Fibroblast of skin of scalp (primary cell): ENCODE measurements at places on chromosomes 11 and 22.
A peak's percentile ranks its signal among the peaks of the same experiment; 100 is the strongest.

GRCh38 chr11:46894506-46894905 lies 23.8 kb downstream of the LRP4 start:
- no peak for DNase-seq

DNA sequence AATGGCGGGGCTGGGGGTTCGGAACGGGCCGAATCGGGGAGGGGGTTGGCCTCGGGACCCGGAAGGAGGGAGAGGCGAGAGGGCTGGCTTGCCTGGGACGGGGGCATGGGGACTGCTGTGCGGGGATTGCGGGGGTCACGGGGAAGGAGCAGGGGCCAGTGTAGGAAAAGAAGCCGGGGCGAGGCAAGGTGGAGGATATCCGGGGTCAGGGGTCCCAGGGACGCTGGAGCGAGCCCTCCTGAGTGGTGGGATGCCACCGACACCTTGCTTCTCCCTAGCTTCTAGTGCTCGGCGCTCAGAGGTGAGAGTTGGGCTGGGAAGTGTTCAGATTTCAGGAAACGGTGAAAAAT lies 426 bp upstream of the GDPD5 start:
- no peak for DNase-seq

DNA sequence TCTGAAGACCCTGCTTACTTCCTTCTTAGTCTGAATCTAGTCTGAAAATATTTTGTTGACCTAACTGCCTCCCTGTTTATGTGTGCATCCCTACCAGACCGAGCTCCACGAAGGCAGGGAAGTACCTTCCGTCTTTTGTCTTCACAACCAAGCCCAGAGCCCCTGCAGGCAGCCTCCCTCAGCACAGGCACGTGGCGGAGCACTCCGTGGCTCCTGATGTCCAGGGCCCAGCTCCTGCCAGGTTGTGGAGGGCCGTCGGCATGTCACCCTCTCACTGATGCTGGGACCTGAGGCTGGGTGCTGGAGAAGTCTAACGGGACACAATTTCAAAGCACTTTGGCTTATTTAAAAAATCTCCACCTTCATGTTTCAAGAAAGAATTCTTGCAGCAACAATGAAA lies 59.4 kb upstream of the CLTCL1 start:
- DNase-seq = no peak

GRCh38 chr22:43978558-43978957 lies 23.3 kb downstream of the SAMM50 start:
- DNase-seq = no peak

- DNase-seq = no peak
These were observed 72.5 kb upstream of the MYO18B start for GRCh38 chr22:25669253-25670069.

DNA sequence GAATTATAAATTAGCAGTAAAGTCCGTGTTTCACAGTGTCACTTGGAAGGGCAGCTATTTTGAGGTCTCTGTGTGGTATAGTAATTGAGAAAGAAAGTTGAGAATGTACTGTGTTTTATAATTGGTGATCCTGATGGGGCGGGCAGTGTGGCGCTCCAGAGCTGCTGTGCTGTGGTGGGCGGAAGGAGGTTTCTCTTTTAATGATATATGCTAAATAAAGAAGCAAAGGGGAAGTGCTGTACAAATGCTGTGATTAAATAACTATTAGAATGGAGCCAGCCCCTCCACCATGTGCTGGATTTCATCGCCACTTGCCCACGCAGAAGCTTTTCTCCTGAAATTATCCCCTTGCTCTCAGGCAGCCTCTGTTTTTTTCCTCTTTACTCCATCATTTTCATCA lies 24.6 kb downstream of the ATXN10 start:
- DNase-seq = no peak

DNA sequence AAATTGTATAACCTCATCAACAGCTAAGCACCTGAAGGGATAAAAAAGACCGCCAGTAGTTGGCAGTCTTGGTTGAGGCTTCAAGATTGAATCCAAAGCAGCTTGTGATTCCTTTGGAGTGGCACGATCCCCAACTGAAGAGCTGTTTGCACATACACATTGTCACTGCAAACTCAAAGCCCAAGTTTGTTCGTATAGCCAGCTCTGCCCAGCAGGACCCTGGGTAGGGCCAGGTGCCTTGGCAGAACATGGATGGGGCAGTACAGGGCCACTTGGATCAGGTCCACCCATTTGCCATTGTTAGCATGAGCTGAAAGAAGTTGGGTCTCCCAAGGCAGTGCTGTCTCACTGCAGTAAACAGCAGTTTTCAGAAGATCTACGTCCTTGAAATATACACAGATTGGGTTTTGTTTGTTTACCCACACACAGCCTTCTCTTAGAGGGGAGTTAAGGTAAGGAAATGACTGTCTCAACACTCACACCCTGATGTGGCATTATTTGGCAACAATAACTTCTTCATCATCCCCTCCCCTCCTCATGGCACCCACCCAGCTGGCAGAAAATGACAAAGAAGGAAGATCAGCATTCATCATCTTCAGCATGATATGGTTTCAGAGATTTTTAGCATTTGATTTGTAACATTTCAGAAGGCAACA lies 132.9 kb downstream of the COMMD9 start:
- peak; percentile 24 for DNase-seq

DNA sequence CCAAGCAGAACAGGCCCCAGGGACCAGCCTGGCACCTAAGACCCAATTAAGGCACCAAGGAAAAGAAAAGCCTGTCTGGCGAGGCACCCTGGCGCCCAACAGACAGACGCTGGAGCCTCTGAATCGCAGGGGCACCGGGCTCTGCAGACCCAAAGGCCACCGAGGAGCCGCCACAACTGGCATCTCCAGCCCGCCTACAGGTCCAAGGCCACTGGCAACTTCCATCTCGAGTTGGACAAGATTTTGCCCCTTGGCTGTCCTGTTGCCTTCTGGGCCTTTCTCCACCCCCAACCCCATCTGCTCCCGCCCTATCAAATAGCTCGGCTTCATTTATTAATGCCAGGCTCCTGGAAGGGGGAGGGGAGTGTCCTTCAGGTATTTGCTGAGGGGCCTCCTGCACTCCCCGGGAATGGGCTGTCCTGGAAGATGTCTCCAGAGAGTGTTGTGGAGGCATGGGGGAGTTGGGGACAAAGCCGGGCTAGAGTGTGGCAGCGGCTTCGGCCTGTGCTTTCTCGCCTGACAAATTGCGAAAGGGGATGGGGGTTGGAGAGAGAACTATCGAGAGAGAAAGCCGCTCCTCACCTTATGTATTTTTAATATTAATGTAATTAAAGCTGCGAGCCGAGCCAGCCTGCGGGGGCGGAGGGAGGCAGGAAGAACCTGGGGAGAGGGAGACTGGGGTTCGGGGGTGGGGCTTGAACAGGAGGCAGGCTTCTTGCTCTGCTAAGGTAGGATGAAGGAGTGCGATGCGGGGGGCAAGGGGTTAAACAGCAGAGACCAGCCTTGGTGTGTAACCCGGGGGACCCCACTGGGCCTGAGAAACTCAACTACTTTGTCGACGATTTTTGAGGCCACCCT lies 2.0 kb downstream of the DSCAML1 start:
- DNase-seq = no peak

DNA sequence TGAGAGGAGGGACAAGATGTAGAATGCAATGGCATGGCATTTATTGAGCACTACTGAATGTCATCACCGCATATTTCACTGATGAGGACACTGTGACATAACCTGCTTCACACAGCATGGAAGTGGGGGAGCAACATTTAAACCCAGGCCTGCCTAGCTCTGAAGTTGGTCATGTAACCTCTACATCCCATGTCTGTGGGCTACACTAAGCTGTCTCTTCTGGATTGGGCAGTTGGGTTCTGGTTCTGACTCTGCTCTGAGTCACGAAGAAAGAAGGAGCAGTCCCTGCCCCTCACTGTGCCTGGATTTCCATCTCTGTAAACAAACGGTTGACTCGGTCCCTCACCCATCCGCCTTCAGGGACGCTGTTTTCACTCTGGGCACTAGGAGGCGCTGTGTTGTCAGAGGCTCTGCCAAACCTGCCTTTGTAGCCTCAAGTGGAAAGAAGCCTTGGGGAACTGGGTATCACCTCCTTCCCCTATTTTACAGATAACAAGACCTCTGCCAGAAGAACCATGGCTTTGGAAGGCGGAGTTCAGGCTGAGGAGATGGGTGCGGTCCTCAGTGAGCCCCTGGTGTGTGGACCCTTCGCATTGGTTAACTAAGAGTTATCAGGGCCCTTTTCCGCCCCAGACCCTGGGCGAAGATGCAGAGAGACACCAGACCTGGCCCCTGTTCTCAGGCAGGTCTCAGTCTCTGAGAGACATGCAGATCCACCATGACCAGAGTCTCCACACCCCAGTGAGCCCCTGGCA lies 12.7 kb upstream of the ARHGEF17 start:
- peak; percentile 89 for DNase-seq

DNA sequence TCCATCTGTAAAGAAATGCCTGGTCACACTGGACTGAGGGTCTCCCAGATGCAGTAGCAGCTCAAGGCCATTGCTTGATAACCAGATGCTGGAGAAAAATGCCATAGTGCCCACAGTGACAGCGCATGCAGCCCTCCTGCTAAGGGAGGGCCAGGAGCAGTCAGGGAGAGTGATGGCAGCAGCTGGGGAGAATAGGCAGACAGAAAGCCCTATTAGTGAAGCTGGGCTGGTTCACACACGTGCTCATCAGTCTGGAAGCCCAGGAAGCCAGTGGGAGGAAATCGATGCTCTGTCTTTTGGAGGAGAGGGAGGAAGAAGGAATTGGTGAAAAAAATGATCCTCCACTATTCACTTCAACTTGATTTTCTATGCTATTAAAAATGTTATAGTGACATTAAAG lies 82.9 kb downstream of the OSBP2 start:
- peak; percentile 5 for DNase-seq

- DNase-seq = peak; percentile 42
These were observed 49.0 kb upstream of the BIRC3 start for GRCh38 chr11:102268083-102268984.

- DNase-seq = no peak
These were observed 20.9 kb downstream of the EXT2 start for GRCh38 chr11:44116234-44116830.

- DNase-seq = no peak
These were observed 874.5 kb downstream of the BRD1 start for GRCh38 chr22:48953103-48953720.

DNA sequence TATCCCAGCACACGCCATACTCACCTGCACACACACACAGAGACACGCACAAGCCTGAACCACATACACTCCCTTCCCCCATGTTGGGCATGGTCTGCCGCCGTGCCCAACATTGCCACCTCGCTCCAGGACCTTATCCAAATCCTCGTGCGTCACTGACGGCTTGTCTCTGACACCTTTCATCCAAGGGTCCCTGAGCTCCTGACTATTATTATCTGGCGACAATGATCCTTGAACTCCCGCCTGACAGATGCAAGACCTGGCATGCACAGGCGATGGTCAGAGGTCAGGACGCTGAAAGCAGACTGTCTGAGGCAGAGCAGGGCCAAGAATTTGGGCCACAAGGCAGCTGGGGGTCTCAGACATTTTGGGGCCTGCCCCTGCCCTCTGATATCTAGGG lies 4.2 kb downstream of the MB start:
- no peak for DNase-seq

GRCh38 chr22:40665312-40665711 lies 14.0 kb upstream of the MCHR1 start:
- peak; percentile 63 for DNase-seq

DNA sequence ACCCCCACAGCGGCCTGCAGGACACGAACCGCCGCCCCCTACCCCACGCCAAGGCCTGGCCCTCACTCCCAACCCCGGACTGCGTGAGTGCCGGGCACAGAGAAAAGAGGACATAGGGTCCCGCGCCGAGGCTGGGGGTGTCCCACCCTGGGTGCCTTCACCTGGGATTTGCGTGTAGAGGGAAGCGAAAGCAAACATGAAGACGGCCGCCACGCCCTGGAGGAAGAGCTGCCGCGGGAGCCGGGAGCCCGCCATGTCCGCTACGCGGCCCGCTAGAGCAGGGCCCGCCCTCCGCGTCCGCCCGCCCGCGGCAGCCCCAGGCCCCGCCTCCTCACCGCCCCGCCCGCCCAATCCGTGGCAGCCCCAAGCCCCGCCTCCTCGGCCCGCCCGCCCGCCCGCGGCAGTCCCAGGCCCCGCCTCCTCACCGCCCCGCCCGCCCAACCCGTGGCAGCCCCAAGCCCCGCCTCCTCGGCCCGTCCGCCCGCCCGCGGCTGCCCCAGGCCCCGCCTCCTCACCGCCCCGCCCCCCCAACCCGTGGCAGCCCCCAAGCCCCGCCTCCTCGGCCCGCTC lies at the start of gene LMF2:
TSS of gene LMF2 (minus strand) at position 282 of the 570 bp plus-strand sequence. CDS start at position 255, 27 bp downstream.
- no peak for DNase-seq

DNA sequence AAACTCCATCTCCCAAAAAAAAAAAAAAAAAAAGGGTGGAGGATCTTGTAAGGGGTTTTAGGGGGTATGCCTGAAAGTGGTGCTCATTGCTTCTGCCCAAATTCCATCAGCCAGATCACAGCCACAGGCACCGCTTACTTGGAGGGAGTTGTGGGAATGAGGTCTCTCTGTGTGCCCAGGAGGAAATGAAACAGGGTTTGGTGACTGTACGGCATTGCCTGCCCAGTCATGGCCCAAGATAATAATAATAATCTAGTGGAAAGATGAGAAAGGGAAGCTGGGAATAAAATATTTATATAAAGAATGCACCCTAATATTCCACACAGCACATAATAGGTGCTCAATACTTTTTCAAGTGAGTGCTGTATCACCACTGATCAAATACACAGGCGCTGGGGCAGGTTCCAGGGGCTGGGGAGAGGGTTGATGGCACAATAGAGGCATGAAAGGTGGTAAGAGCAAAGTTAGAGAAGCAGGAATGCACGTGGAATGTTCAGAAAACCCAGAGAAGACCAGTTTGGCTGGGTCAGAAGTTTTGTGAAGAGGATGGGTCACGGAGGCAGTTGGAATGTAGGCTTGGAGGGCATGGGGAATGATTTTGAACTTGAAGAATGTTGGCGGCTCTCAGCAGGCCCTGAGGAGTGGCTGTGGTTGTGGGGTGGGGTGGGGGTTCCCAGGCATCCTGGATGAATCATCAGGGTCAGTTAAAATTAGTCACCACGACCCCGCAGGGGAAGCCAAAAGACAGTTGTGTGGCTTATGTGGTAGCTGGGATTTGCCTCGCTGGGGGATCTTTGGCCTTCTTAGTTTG lies 12.5 kb upstream of the MB start:
- DNase-seq = peak; percentile 100

DNA sequence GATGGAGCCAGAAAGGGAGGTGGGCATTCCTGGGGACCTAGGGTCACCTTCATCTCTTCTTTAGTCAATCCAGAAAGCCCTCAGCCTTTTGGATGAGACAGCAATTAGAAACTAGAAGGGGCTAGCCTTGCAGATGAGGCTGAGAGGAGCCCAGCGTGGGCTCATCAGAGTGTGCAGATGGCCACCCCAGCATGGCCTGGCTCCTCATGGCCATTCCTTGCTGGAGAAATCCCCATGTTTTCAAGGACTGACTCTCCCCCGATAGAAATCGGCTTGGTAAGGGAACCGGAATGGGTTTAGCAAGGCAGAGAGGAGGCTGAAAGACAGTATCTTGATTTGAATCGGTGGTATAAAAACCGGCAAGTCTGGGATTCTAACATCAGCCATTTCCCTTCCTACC lies 274.6 kb downstream of the BUD13 start:
- no peak for DNase-seq

GRCh38 chr11:17581036-17581731 lies 34.1 kb downstream of the OTOG start:
- DNase-seq = no peak
